ENCODE measurements at places on chromosomes 16 and 17.

- DNase-seq, result no peak
Observed at GRCh38 chr17:11852912-11853311, 144.4 kb downstream of the ZNF18 start.

GRCh38 chr17:42094375-42095069 is 3.8 kb downstream of the ZNF385C start:
- DNase-seq, result no peak

DNA sequence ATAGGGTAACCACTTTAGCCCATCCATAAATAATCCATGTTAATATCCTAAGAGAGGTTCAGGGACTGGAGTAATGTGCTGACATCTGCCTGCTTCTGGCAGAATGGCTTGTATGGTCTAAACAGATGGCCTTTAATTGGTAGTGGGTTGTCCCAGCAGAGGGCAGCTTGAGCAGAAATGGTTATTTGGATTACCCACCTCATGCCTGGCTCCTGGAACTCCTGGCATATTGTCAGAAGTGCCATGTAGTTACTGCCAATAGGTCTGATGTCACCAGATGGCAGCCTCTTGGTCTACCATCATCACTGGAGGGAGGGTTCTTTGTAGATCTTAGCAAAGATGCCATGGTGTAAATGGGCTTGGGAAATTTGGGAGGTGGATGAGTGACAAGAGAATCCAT is 157.5 kb upstream of the SOX9 start:
- no peak for DNase-seq

GRCh38 chr16:27351989-27352388 is 38.2 kb downstream of the IL4R start:
- DNase-seq, result no peak

DNA sequence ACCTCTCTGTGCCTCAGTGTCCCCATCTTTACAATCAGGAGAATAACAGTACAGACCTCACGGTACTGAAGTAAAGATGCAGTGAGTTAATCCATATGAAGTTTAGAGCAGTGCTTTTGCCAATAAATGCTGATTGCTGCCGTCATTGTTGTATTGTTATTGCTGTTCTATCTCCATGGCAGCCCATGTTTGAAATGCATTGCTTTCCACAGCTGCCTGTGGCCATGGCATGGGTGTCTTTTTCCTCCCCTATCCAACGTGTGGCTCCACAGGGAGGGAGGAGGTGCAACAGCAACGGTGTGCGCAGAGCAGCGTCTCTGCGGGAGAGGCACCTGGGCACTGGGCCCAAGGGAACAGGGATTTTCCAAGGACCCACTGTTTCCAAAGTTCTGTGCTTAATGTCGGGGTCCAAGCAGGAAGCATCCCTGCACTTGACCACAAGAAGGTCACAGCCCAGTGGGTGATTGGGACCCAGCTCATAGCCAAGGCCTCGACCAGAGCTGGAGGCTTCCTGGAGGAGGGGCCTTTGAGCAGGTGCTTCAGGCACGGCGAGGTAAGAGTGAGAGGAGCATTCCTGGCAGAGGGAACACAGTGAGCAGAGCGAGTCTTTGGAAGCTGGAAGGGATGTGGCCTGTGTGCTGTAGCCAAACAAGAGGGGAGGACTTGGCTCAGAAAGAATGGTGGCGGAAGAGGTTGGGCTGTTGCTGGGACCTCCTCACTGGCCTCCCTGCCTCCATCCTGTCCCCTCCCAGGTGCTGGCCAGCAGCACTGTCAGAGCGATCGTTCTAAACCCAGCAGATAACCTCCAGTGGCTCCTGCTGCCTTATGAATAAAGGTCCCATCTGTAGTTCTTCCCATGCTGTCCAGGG is 3.9 kb downstream of the RAI1 start:
- DNase-seq, result no peak

- DNase-seq, result no peak
Observed at GRCh38 chr16:8708536-8708935, 34.1 kb downstream of the ABAT start.

- no peak for DNase-seq
Observed at GRCh38 chr17:43129671-43130010, 4.5 kb upstream of the BRCA1 start.

DNA sequence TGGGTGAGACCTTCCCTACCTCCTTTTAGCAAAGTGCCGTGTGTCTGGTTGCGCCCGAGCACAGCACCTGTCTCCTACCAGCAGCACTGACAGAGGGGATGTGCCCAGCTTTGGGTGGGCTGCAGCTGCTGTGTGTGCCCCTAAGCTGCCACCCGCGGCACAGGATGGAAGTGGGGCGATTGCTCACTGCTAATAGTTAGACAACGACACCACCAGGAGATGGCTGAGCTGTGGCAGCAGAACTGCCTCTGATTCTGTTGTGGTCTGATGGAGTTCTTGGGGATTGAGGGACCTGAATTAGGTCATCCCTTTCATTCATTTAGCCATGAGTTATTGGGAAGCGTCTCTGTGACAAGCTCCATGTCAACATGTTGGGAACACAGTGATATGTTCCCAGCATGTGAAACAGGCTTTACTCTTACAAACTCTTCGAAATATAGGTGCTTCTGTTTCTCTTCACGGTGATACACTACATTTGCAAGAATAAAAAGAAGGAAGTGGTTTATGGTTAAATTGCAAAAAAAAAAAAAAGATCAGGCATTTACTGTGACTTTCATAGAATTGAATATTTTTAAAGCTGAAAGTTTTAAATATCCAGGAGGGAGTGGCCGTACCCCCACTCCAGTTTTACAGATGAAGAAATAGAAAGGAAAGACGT is 184.4 kb downstream of the MAF start:
- DNase-seq, result no peak

DNA sequence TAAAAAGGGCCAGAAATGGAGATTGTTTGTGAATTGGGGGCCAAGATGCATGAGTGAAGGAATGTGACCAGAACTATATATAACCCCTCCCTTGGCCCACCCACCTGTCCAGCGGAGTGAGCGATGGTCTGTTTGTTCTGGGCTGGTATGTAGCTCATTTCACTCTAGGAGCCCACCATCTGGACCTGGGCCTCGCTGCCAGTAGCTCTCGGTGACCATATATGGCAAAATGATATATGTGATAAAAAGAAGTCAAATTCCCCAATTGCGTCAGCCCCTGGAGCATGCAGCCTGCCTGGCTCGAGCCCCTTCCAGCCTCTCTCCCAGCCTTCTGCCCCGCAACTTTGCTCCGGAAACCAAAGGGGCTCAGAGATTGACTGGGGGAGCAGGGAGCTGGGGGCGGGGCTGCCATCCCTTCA is 47.3 kb downstream of the CCDC42 start:
- DNase-seq, result no peak

DNA sequence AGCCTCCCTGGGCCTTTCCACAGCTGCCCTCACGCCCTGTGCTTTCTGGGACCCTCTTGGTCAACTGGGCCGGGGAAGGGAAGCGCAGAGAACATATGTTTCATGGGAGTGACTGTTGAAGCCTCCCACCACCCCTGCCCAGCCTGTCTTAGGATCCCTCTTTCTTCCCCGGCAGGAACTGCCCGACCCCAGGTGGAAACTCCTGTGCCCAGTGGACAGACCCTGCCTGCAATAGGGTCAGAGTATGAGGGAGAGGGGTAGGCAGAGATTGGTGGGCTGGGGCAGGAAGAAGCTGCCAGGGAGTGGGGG is 10.5 kb downstream of the HEXIM2 start:
- no peak for DNase-seq

DNA sequence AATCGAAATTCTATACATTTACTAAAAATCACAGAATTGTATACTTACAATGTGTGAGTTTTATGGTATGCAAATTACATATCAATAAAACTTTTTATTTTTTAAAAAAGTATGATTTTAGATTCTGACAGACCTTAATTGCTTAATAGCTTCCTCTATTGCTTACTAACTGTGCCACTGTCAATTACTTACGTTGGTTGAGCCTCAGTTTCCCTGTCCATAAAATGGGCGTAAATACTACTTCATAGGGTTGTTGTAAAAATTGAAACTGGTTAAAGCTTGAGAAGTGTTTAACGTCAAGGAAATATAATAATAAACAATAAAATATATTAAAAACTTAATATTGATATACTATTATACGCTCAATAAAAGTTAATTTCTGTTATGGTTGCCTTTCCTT is 203.4 kb downstream of the SHISA9 start:
- DNase-seq, result no peak

- no peak for DNase-seq
Observed at GRCh38 chr17:29057361-29057760, 14.4 kb downstream of the PIPOX start.

- no peak for DNase-seq
Observed at GRCh38 chr17:81513372-81513752, 763 bp upstream of the ACTG1 start.

DNA sequence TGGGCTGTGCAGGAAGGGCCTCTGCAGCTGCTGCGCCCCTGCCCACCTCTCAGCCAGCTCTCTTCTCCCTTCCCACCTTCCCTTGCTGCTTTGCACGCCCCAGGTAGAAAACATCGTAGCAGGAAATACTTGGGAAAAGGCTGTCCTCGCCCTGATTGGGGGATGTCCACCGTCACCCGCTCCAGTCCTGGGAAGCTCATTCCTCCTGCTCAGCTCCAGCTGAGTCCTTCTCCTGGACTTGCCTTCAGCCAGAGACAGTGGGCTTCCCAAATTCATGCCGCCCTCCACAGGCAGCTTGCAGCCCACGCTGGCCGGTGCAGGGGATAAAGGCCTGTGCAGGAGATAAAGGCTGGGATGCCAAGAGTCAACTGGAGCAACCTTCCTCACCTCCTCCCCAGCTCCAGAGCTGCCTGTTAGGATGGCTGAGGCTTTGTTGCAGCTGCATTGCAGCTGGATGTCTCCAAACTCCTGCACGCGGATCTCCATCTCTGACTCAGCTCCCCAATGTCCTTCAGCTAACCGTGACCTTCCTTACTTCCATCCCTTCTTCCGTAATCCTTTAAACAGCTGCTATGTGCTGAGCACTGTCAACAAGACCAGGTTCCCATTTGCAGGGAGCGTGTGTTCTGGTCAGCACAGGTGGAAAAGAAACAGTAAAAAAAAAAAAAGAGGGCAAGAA is 402.0 kb upstream of the TNRC6C start:
- no peak for DNase-seq

GRCh38 chr16:11408216-11408615 is 63.0 kb downstream of the RMI2 start:
- DNase-seq, result no peak

DNA sequence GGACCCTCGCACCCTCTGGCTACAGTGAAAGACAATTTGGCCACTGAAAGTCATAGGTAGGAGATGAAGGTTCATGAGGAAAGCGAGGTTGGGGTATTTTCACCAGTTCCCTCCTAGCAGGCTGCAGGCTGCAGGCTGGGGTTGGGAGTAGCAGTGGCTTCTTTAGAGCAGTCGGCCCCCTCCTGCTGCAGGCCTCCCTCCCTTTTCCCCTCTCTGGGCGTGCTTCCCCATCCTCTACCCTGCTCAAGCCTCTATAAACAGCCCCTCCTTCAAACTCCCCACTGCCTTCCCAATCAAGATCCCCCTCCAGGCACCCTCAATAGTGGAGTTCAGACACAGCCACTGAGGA is 41.8 kb downstream of the GAS7 start:
- no peak for DNase-seq

- no peak for DNase-seq
Observed at GRCh38 chr17:68344701-68345136, 53.4 kb downstream of the ARSG start.

DNA sequence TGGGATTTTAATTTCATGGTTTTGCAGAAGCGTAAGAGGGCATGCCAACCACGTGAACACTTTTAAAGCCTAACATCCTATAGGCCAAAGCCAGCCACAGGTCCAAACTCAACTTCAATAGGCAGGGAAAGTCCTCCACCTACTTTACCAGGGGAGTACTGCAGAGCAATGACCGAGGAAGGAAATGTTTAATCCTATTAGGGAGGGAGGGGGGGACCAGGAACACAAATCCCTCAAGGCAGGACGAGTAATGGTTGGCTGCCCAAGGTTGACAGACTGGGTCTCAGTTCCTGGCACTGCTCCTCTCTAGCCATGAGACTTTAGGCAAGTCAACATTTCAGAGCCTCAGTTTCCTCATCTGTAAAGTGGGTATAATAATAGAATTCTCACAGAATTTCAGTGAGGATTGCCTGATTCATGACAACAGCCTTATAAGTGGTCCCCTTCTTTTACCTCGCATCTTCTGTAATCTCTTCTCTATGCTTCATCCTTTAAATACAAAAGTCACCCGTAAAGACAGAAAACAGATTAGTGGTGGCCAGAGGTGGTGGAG is 315.8 kb downstream of the HAPSTR1 start:
- no peak for DNase-seq

GRCh38 chr17:29219378-29220047 is 27.1 kb upstream of the CRYBA1 start:
- peak; percentile 23 for DNase-seq

DNA sequence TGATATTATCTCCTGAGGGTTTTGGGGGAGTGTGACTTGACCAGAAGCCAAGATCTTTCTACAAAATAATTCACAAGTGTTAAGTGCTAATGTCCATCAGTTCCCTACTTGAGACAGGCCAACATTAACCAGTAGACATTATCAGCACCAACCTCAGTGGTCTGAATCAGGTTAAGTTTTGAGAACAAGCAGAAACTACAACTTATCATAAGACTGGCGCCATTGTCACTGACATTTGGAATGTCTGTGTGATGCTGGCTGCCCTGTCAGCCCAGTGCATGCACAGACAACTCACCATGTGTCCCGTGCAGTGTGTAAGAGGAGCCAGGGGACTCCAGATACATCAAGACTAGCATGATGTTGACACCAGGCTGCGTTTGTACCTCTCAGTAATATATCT is 76.8 kb downstream of the CCDC182 start:
- DNase-seq, result no peak

DNA sequence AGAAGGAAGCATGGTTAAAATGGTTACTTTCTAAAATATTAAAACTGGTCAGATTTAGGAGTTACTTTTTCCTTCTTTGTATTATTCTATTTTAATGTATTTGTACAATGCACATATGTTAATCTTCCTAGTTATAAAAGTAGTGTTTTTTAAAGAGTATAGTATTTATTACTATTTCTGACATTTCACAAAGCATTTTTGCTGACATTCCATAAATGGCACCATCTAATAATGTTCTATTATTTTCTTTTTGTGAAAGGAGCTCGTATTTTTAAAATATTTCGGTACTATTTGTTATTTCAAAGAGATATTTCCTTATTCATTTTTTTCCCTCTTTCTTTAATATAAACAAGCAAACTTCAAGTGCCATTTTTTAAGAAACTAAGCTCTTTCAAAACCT is 47.5 kb upstream of the GSG1L start:
- no peak for DNase-seq

- DNase-seq, result no peak
Observed at GRCh38 chr16:48511071-48511540, 98.9 kb downstream of the N4BP1 start.

GRCh38 chr17:358491-359151 is 6.0 kb upstream of the RPH3AL start:
- no peak for DNase-seq

DNA sequence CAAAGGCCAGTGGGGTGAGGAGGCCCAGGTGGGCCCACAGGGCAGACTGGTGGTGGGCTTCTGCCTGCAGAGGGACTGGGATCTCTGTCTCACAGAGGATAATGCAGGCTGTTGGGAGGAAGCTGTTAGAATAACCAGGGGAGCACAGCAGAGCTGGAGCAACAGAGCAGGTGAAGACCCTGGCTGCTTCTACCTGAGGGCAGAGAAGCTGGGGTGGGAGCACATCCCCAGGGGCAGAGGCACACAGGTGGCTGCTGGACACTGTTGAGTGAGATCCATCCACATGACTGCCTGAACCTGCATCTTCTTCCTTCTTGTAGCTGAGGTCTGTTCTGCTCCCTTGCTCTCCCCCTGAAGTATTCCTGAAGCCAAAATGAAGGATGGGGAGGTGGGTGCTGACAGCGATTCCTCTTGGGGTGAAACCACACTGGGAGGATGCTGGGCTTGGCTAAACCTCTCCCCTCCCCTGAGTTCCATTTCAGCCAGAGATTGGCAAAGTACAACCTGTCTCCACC is 1725.0 kb downstream of the TP53TG3F start:
- DNase-seq, result no peak

Measured in GOT3 (cell line).